Activated naive CD4-positive, alpha-beta T cell treated with anti-CD3 and anti-CD28 coated beads, Interleukin-2, amount 50 U/mL, for 16 hours (primary cell): ENCODE measurements at places on chromosomes 4 and X.

DNA sequence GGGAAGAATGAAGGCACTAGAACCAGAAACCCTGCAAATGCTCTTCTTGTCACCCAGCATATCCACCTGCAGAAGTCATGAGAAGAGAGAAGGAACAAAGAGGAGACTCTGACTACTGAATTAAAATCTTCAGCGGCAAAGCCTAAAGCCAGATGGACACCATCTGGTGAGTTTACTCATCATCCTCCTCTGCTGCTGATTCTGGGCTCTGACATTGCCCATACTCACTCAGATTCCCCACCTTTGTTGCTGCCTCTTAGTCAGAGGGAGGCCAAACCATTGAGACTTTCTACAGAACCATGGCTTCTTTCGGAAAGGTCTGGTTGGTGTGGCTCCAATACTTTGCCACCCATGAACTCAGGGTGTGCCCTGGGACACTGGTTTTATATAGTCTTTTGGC is 181.7 kb downstream of the AR start:
- no peak for DNase-seq

- no peak for DNase-seq
Observed at GRCh38 chrX:78687586-78687985, 28.5 kb upstream of the RTL3 start.

DNA sequence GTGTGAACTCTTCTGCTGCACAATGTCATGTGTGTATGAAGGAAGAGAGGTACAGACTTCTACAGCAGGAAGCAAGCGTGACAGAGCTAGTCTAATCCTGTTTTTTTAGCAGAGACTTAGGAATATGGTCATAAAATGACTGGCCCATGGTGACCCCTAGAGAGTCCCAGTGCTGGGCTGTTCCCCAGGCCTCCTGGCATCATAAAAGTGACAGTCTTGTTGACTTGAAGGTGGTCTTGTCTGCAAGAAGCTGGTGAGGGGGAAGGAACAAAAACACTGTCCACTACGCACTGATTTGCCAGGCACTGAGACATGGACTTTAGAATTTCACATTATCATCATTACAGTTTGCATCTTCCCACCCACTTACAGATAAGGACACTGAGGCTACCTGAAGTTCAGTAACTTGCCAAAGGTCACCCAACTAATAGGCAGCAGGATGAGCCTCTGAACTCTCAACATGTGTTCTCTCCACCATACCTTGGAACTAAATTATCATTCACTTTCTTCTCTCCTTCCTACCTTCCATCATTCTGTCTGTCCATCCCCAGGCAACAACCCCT is 63.0 kb downstream of the HADH start:
- no peak for DNase-seq

- no peak for DNase-seq
Observed at GRCh38 chrX:119009071-119009470, 34.7 kb downstream of the LONRF3 start.

GRCh38 chr4:161359491-161359890 is 804.3 kb downstream of the FSTL5 start:
- no peak for DNase-seq

- DNase-seq, result no peak
Observed at GRCh38 chrX:41110801-41111625, 25.8 kb downstream of the USP9X start.

- DNase-seq, result peak; percentile 28
Observed at GRCh38 chrX:71178908-71179307, 34.3 kb downstream of the NLGN3 start.

GRCh38 chr4:48361012-48361400 is 19.7 kb downstream of the SLAIN2 start:
- no peak for DNase-seq

- no peak for DNase-seq
Observed at GRCh38 chr4:5365071-5366008, 314.1 kb downstream of the STK32B start.

- DNase-seq, result no peak
Observed at GRCh38 chrX:129631849-129632248, 22.9 kb downstream of the APLN start.

GRCh38 chrX:139112432-139112831 is 400.9 kb upstream of the FGF13 start:
- no peak for DNase-seq

- no peak for DNase-seq
Observed at GRCh38 chrX:8741981-8742380, 10.0 kb upstream of the ANOS1 start.

DNA sequence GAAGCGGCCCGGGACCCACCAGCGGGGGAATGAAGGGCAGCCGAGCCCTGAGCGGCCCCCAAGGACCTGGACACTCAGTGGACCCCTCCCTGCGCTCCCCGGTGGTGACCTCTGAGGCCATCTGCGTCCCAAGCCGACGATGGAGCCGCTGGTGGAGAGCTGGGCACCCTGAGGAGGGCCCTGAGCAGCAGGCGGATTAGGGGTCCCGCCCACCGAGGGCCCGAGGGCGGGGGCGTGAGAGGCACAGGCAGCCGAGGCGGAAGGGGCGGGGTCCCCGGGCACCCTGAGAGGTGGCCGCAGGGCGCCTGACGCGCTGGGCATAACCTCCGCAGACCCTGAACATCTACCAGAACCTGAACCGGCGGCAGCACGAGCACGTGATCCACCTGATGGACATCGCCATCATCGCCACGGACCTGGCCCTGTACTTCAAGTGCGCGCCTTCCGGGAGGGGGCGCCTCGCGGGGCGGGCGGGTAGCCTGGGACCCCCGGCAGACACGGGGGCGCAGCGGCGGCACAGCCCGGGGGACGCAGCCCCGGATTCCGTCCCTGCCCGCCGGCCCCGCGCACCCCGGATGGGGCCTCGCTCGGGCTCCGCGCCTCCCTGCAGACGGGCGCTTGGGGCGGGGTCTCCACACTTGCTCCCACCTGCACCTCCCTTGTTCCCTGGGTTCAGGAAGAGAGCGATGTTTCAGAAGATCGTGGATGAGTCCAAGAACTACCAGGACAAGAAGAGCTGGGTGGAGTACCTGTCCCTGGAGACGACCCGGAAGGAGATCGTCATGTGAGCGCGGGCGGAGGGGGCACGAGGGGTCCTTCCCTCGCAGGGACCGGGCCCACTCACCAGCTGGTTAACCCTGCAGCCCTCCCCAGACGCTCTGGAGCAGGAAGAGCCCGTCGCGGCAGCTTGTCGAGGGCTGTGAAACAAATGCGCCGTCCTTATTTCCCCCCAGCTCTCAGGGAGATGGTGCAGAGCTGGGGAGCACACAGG is 10.3 kb downstream of the ATP5ME start:
- peak; percentile 84 for DNase-seq

DNA sequence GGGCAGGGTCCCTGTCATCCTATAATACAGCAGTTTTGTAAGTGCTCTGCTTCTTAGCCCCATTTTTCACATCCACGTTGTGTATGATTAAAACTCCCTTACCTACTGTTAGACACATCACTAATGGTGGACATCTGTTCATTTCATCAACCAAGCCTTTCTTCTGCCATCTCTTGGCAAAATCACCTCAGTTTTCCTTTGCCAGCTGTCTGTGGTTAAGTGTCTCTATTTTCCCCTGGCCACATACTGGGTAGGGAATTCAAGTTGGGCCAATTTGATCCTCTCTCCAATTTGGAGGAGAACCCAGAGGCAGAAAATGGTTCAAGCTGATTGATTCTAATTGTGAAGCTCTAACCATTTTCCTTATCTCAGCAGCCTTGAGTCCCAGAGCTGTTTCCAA is 436.1 kb downstream of the PCDH7 start:
- no peak for DNase-seq

DNA sequence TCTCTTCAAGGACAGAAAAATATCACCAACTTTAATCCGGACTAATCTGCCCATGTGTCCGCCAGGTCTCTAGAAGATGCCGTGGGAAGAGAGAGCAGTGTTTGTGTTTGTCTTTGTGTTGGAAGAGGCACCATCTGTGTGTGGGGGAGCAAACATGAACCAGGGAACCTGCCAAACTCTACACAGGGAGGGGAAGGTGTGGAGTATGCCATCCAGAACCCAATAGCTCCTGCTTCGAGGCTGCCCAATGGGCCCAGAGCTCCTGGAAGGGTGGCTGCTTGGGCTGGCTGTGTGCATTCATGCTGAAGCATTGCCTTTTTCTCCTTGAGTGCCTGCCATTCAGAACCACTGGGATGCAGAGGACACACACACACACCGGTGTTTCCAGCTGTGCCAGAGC is 536.2 kb downstream of the MID1IP1 start:
- no peak for DNase-seq

DNA sequence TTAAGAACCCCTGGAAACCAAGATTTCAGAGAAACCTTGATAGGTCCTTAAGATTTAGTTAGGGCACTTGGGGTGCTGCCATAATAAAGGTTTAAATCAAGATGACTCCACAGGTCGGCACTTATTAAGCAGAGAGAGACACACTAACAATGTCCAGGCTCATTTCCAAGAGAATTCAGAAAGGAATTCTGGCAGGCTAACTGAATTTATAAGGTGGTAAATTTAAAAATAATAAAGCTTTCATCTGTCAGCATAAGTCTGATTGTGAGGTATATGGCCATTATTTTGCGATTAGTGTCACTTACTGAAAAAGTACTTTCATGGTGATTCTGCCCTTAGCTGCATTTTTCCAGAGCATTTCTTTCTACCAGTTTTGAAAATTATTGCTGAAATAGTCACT is 472.7 kb downstream of the ARAP2 start:
- no peak for DNase-seq

DNA sequence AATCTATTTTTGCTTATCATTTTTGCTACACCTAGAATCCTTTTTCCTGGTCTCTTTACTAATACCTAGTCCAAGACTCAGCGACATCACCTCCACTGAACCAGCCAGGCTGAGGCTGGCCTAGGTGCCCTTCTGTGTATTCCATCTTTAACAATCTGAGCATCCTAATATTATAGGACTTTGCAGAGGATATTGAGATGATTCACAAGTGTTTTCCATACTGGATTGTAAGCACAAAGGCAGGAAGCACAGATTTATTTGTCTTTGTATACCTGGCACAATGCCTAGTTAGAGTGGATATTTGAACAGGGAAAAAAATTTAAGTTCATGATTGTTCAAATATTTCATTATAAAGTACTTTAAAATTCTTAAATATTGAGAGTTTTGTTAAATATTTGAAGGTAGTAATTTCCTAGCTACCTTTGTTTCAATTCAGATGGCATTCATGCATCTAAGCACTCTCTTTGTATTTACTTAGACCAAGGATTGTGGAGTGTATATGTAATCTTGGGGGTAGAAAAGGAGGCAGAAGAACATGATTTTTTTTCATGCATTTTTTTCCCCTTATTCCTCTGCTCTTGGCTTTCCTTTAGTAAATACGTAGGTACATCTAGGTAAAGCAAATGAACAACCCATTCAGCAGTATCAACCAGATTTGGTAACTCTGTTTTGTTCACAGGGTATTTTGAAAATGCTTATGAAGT is 18.4 kb downstream of the SMARCA5 start:
- DNase-seq, result no peak

- DNase-seq, result peak; percentile 23
Observed at GRCh38 chr4:152106113-152106763, 345.4 kb upstream of the GATB start.

DNA sequence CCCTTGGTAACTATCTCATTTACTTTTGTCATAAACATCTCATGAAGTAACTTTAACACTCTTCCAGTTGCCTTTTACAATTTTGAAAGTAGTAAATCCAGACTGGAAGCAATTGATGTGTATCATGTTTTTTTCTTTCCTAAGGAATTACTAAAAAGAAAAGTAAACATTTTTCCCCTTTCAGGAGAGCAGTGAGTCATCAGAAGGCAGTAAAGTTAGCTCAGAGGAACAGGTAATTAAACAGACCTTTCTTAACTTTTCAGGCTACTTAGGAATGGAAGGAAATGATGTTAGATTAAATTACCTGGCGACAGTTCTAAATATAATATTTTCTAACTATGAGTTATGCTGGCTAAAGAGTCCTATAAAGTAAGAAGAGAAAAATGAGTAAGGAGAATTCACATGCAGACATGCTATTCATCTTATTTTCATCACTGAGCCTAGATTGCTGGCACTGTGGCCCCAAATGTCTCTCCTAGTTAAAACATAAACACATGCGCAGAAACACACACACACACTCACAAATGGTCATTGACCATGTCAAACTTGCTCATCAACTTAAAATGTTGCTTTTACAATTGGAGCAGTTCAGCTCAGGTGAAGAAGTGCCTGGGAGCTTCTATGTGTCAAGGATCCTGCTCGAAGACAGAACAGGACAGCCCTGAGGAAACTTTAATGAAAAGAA is 9.3 kb downstream of the DMP1 start:
- DNase-seq, result no peak

- no peak for DNase-seq
Observed at GRCh38 chr4:109205186-109205585, 97.3 kb downstream of the COL25A1 start.

GRCh38 chr4:19346636-19347035 is 905.1 kb upstream of the SLIT2 start:
- DNase-seq, result no peak

DNA sequence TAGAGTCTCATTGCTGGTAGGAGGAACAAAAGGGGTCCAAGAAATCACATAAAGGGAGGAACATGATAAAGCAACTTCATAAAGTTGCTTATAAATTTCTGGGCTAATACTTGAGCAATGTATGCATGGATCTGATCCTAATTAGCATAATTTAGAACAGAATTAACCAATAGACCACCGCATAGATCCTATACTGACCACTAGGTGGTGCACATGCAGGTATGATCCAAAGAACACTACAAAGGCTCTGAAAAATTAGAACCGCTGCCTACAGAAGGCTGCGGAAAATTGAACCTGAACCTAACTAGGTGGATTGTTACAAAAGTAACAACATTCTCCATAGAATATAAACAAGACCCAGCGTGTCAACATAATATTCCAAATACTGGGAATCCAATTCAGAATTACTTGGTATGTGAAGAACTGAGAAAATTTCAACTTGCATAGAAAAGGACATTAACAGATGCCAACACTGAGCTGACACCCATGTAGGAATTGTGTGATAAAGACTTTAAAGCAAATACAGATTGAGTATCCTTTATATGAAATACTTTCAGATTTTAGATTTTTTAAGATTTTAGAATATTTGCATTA is 23.3 kb downstream of the BRCC3 start:
- DNase-seq, result peak; percentile 17

GRCh38 chr4:56425518-56425917 is 9.9 kb downstream of the PPAT start:
- no peak for DNase-seq
